ENCODE measurements at places on chromosomes 2 and 18. TPM values are rescaled to one million over a fixed set of nuclear protein-coding genes. Genes with fewer than 3 reads are reported as not detected.

DNA sequence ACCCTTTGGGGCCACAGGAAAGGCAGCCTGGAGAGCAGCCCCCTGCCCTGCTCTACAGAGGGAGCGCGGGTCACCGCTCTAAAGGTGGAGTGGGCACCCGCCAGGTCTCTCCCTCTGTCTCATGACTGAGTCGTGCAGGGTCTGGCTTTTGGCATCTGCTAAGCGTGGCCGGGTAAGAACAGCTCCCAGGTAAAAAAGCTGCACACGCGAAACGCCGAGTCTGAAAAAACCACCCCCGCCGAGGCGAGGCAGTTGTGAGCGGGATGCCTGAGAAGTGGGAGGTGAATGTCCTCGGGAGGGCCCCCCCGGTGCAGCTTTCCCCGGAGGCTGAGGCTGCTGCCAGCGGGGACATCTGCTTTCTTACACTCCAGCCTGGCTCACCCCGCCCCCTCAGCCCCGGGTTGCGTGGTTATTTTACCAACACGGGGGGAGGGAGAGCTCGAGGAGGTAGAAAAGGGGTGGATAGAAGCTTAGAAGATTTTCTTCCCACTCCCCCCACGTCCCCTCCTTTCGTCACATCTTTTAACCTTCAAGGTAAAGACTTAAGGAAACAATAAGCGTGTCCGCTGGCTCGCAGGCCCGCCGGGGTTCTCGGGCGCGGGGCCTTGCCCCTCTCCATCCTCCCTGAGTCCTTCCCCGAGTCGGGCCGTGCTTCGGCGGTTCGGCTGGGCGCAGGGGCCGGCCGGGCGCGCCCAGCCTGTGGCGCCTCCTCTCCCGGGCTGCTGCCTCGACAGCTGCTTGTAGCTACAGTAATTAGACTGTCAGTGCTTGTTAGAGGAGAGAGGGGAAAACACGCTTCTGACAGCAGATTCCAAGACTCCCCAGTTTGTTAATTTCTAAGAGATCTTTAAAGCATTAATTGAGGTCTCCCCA is 70.6 kb upstream of the PSMD14 start:
- peak overlapping the region; percentile 40 for H3K27ac ChIP-seq
- H3K36me3 ChIP-seq = no peaks in the 10 kb centered on the region
- H3K4me3 ChIP-seq = peak overlapping the region; percentile 44
- DNase-seq = no peak

DNA sequence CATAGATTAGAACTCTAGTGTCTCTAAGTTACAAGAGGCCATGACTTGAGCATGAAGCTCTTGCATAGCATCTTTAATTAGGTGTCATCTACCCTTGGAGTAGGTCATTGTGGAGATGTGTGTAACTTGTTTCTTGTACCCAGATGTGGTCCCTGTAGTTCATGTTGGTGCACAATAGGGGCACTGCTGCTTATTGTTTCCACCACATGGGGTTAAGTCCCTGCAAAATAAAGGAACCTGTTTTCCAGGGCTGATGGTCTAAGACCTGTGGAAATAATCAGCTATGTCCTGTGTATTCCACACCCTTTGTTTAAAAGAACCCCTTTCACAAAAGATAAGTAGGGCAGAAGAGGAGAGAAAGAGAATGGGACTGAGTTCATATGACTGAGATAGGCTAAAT is 28.6 kb downstream of the ASXL3 start:
- DNase-seq = no peak
- no peaks in the 10 kb centered on the region for H3K4me1 ChIP-seq
- no peaks in the 10 kb centered on the region for H3K27me3 ChIP-seq
- H3K27ac ChIP-seq = no peak overlapping the region

GRCh38 chr2:143823876-143824275 is 694.7 kb downstream of the ARHGAP15 start:
- no peak overlapping the region for H3K4me3 ChIP-seq
- DNase-seq = no peak
- H3K4me1 ChIP-seq = no peaks in the 10 kb centered on the region
- H3K36me3 ChIP-seq = no peaks in the 10 kb centered on the region
- no peaks in the 10 kb centered on the region for H3K27me3 ChIP-seq

GRCh38 chr2:102508863-102509262 is 35.8 kb downstream of the SLC9A4 start:
- H3K36me3 ChIP-seq = no peaks in the 10 kb centered on the region
- no peak overlapping the region for H3K4me3 ChIP-seq
- DNase-seq = no peak
- H3K4me1 ChIP-seq = no peaks in the 10 kb centered on the region
- no peaks in the 10 kb centered on the region for H3K27me3 ChIP-seq

GRCh38 chr2:239052798-239053665 is 205.1 kb downstream of the TWIST2 start:
- no peak overlapping the region for H3K27ac ChIP-seq
- no peaks in the 10 kb centered on the region for H3K4me1 ChIP-seq
- H3K36me3 ChIP-seq = peaks cover 16% of the 10 kb centered on the region
- no peaks in the 10 kb centered on the region for H3K27me3 ChIP-seq
- H3K4me3 ChIP-seq = no peak overlapping the region
- no peak for DNase-seq

- DNase-seq = no peak
- H3K36me3 ChIP-seq = peaks cover 5% of the 10 kb centered on the region
- H3K4me3 ChIP-seq = peak overlapping the region; percentile 1
- no peaks in the 10 kb centered on the region for H3K4me1 ChIP-seq
- peak overlapping the region; percentile 99 for H3K27ac ChIP-seq
- no peaks in the 10 kb centered on the region for H3K27me3 ChIP-seq
Measured at GRCh38 chr2:43228756-43229659, 2.6 kb upstream of the ZFP36L2 start.

GRCh38 chr18:35192415-35192814 is 48.4 kb upstream of the ZNF397 start:
- no peaks in the 10 kb centered on the region for H3K27me3 ChIP-seq
- no peaks in the 10 kb centered on the region for H3K4me1 ChIP-seq
- no peaks in the 10 kb centered on the region for H3K36me3 ChIP-seq
- no peak overlapping the region for H3K27ac ChIP-seq
- no peak for DNase-seq
- no peak overlapping the region for H3K4me3 ChIP-seq

- H3K27me3 ChIP-seq = no peaks in the 10 kb centered on the region
- H3K4me1 ChIP-seq = no peaks in the 10 kb centered on the region
- no peak overlapping the region for H3K27ac ChIP-seq
Measured at GRCh38 chr2:165528691-165529090, 59.2 kb downstream of the CSRNP3 start.

The DLX2 gene
- not detected for total RNA-seq

The PAIP2B gene
- 13.0 TPM for total RNA-seq

The SNTG2 gene
- 7.4 TPM for total RNA-seq

The NGEF gene
- not detected for total RNA-seq

The CFAP65 gene
- 0.33 TPM for total RNA-seq

The PTH2R gene
- 0.64 TPM for total RNA-seq

All from breast epithelium (tissue), 4 donors.